ENCODE measurements at places on chromosomes 7 and 10. TPM values are rescaled to one million over a fixed set of nuclear protein-coding genes. Genes with fewer than 3 reads are reported as not detected.

The TAS2R5 gene
- 1.4 TPM for total RNA-seq

The LRRC4 gene
- 0.50 TPM for total RNA-seq

The AKR1B1 gene
- total RNA-seq = 120 TPM

The CYP26C1 gene
- 0.09 TPM for total RNA-seq

DNA sequence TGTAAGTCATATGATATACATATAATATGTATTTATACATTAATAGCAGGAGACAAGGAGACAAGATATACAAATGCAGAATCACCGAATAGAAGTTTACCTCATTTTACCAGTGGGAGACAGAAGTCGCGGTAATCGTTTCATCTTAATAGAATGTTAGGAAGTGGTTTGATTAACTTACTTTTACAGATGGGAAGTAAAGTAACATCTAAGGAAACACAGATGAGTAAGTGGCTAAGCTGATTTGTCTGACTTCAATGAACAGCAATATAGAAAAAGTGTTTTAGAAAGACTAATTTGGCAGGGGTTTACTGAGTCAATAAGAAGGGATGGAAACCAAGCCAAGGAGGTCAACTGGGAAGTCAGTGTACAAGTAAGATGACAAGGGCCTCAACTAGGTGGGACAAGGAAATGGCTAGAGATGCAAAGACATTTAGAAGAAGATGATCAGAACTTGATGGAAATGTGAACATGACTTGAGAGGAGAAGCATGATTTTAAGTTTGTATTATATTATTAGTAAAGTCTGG is 36.2 kb upstream of the FAM133B start:
- H3K27me3 ChIP-seq = no peaks in the 10 kb centered on the region
- H3K27ac ChIP-seq = peak overlapping the region; percentile 95
- no peak for DNase-seq
- H3K4me1 ChIP-seq = peaks cover 89% of the 10 kb centered on the region

DNA sequence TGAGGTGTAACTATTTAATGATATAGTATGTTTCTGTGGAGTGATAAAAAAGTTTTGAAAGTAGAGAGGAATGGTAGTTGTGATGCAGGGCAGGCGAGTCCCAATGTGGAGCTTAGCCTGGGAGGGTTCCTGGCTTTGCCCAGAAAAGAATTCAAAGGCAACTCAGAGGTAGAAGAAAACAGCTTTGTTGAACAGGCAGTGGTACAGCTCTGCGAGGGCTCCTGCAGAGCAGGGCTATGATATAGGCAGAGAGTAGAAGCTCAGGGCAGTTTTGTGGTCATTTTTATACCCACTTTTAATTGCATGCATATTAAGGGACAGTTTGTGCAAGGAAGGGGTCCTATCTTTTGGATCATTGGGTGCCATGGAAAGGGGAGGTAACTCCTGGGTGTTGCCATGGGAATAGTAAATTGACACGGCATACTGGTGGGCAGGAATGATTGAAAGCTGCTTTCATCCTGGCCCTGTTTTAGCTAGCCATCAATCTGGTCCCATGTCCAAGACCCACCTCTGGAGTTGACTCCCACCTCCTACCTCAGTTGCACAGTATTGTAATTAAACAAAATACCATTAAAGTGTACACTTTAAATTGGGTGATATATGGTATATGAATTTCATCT is 12.4 kb downstream of the CYP2C8 start:
- no peaks in the 10 kb centered on the region for H3K36me3 ChIP-seq
- no peaks in the 10 kb centered on the region for H3K27me3 ChIP-seq
- no peaks in the 10 kb centered on the region for H3K4me1 ChIP-seq
- no peak for DNase-seq
- H3K4me3 ChIP-seq = no peak overlapping the region

- no peak overlapping the region for H3K4me3 ChIP-seq
- peaks cover 8% of the 10 kb centered on the region for H3K27me3 ChIP-seq
- H3K4me1 ChIP-seq = no peaks in the 10 kb centered on the region
- no peaks in the 10 kb centered on the region for H3K36me3 ChIP-seq
- H3K27ac ChIP-seq = no peak overlapping the region
Measured at GRCh38 chr7:3197567-3198213, 103.4 kb upstream of the SDK1 start.

DNA sequence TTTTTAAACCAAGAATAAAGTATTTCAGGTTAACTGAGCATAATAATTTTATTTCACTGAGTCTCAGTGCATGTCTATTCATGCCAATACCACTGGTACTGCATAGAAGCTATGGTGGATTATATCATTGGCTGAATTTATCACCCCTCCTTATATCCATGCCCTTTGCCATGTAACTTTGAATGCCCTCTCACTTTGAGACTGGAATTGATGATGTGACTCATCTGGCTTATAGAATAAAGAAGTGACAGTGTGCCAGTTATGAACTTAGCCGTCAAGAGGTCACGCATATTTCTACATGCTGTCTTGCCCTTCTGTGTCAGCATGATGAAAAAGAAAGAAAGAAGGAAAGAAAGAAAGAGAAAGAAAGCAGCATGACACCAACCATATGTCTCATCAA is 20.7 kb upstream of the ABLIM1 start:
- peaks cover 2% of the 10 kb centered on the region for H3K36me3 ChIP-seq
- H3K27me3 ChIP-seq = no peaks in the 10 kb centered on the region
- no peak overlapping the region for H3K27ac ChIP-seq
- no peak overlapping the region for H3K4me3 ChIP-seq

DNA sequence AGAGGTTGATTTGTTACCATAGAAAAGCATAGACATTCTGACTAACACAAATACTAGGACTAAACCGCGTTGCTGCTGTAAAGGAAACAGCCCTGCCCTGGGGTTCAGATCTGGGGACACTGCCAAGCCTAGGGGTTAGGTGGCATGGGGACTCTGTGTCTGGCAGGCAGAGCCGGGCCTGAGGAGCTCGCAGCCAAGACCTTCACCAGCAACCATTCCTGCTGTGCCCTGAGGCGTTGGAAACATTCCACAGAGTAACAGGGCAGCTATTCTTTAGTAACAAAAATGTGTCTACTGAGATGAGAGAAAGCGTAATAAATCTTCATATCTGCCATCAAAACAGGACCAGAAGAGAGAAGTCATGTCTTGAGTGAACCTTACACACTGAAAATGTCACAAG is 280.5 kb downstream of the POM121L12 start:
- H3K4me1 ChIP-seq = no peaks in the 10 kb centered on the region
- no peak overlapping the region for H3K4me3 ChIP-seq
- H3K36me3 ChIP-seq = no peaks in the 10 kb centered on the region
- DNase-seq = no peak

GRCh38 chr10:100151723-100152300 is 34.0 kb downstream of the ERLIN1 start:
- H3K4me3 ChIP-seq = no peak overlapping the region
- DNase-seq = no peak
- peaks cover 51% of the 10 kb centered on the region for H3K36me3 ChIP-seq
- H3K27ac ChIP-seq = no peak overlapping the region
- H3K27me3 ChIP-seq = no peaks in the 10 kb centered on the region

DNA sequence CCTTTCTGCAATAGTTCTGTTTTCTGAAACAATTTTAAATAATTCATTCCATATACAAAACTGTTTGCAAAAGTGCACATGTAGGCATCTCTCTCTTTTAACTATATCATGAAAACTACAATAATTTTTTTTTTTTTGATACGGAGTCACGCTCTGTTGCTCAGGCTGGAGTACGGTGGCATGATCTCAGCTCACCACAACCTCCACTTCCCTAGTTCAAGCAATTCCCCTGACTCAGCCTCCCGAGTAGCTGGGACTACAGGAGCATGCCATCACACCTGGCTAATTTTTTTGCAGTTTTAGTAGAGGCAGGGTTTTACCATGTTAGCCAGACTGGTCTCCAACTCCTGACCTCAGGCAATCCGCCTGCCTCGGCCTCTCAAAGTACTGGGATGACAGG is 44.0 kb upstream of the SEMA3A start:
- no peaks in the 10 kb centered on the region for H3K36me3 ChIP-seq
- H3K4me3 ChIP-seq = no peak overlapping the region
- H3K27me3 ChIP-seq = no peaks in the 10 kb centered on the region
- no peak for DNase-seq
- H3K27ac ChIP-seq = no peak overlapping the region

- H3K27ac ChIP-seq = no peak overlapping the region
- H3K27me3 ChIP-seq = no peaks in the 10 kb centered on the region
- H3K4me1 ChIP-seq = peaks cover 4% of the 10 kb centered on the region
- no peaks in the 10 kb centered on the region for H3K36me3 ChIP-seq
- no peak overlapping the region for H3K4me3 ChIP-seq
Measured at GRCh38 chr10:110700947-110701616, 56.9 kb downstream of the RBM20 start.

DNA sequence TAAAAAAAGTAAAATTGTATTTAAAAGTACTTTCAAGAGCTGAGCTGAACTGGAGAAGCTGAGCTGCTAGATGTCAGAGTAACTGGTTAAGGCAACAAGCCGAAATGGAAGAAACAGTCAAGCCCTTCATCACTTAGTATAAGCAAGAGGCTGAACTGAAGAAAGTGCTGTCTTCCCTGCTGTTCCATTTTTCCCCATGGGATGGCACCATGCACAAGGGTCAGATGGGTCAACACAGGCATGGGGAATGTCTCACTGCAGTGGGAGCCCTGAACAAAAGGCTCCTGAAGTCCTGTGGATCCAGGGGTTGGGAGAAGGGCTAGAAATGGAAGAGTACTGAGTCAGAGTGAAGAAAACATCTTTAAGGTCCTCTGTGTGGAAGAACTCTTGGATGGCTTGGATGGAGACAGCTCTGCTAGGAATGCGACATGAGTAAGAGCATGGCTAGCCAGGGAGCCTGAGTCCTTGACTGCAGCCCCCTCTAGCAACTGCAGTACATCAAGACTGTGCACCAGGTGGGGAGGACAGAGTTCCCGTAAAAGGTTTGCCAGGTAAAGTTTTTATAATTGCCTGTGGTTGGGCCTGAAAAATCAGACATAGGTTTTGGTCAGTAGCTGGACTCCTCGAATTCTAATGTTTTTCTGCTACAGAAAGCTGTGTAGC is 348.3 kb downstream of the GPR158 start:
- no peak overlapping the region for H3K4me3 ChIP-seq
- DNase-seq = no peak
- H3K4me1 ChIP-seq = no peaks in the 10 kb centered on the region
- no peak overlapping the region for H3K27ac ChIP-seq
- no peaks in the 10 kb centered on the region for H3K36me3 ChIP-seq
- no peaks in the 10 kb centered on the region for H3K27me3 ChIP-seq

DNA sequence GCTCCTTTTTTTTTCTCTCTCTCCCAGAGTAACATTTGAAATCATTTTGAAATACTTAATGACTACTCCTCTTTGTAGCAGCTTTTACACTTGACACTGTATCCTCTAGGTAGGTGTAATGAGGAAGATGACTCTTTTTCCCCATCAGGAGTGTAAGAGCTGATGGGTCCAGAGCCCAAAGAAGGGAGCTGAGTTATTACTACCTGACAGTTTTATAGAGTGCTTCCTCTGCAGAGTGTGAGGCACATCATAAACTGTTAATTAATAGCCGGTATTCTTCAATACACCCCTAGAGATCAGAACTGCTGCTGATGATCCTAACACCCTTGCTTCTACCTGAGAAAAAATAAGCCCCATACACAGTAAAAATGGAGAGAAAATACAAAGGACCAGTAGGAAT is 279.8 kb upstream of the SEMA3A start:
- no peaks in the 10 kb centered on the region for H3K27me3 ChIP-seq
- no peak overlapping the region for H3K4me3 ChIP-seq
- H3K36me3 ChIP-seq = no peaks in the 10 kb centered on the region
- no peaks in the 10 kb centered on the region for H3K4me1 ChIP-seq
- DNase-seq = no peak

- H3K36me3 ChIP-seq = no peaks in the 10 kb centered on the region
- H3K4me3 ChIP-seq = no peak overlapping the region
- no peak for DNase-seq
- H3K27ac ChIP-seq = no peak overlapping the region
Measured at GRCh38 chr7:27179030-27179429, 4.9 kb upstream of the HOXA10 start.

GRCh38 chr7:468681-469562 is 50.7 kb downstream of the PDGFA start:
- peaks cover 13% of the 10 kb centered on the region for H3K4me1 ChIP-seq
- peak; percentile 43 for DNase-seq
- no peaks in the 10 kb centered on the region for H3K27me3 ChIP-seq
- H3K4me3 ChIP-seq = no peak overlapping the region
- no peaks in the 10 kb centered on the region for H3K36me3 ChIP-seq

DNA sequence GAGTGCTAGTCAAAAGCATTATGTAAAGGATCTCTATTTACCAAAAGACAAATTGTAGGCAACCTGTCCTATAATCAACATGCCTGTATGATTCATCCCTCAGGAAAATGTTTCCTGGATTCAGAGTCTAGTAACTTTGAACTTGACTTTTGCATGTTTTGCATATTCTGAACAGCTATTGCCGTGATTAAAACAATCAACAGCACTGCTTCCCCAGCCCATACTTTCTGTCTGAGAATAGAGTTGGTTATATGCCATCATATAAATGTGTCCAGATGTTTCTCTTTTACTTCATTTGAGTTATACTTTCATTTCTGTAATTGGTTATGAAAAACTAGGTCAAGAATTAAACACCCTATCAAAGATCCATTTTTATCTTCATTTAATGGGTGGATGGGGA is 83.5 kb downstream of the ZMYND11 start:
- H3K36me3 ChIP-seq = peaks cover 5% of the 10 kb centered on the region
- no peak for DNase-seq
- no peak overlapping the region for H3K27ac ChIP-seq
- H3K4me3 ChIP-seq = no peak overlapping the region

DNA sequence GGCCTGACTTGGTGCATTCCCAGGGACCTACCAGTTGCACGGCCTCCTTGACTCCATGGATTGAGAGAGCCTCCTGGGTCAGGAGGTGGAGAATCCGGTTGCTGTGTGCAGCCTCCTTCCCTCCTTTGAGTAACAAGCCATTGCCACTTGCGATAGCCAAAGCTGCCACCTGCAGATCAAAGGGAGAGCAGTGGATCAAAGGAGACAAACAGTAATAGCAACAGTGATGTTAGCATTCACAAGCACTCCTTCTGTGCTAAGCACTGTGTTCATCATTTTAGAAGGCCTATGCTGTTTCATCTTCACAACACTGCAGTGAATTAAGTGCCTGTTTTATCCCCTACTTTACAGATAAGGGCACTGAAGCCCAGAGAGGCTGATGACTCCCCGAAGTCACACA is 40.1 kb downstream of the ALDH18A1 start:
- no peak overlapping the region for H3K27ac ChIP-seq
- H3K27me3 ChIP-seq = no peaks in the 10 kb centered on the region
- DNase-seq = no peak
- no peak overlapping the region for H3K4me3 ChIP-seq
- H3K36me3 ChIP-seq = peaks cover 60% of the 10 kb centered on the region
- H3K4me1 ChIP-seq = no peaks in the 10 kb centered on the region

All from activated CD4-positive, alpha-beta T cell treated with anti-CD3 and anti-CD28 coated beads for 36 hours (primary cell).